ENCODE measurements at places on chromosomes 16 and 17. TPM values are rescaled to one million over a fixed set of nuclear protein-coding genes. Genes with fewer than 3 reads are reported as not detected.

DNA sequence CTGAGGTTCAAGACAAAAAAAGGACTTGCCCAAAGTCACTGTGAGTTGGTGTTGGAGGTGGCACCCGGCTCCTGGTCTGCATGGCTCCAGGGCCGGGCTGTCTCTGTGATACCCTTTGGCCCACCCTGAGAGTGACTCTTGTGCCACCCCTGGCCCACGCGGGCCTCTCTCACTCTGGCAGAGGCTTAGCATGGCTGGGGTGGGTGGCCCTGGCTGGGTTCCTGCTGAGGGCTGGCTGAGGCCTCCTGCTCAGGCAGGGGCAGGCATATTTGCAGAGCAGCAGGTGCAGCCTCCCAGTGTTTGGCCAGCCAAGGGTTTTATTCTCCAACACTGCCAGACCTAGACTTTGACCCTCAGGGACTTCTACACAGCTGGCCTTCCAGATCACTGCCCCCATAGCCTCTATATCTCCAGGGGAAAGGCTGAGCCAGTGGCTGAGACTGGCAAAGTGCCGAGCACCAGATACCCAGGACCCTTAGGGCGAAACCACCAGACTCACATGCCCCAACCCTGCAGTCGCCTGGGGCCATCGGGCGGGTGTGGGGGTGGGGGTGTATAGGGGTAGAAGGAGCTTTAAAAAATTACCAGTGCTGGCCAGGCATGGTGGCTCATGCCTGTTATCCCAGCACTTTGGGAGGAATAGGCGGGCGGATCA is 21.5 kb upstream of the ADGRG1 start:
- no peak for DNase-seq

GRCh38 chr17:604765-605164 is 109.9 kb downstream of the VPS53 start:
- peak; percentile 40 for DNase-seq

The TBC1D3G gene
- total RNA-seq: not detected

The FOXJ1 gene
- total RNA-seq: not detected

The KRT24 gene
- not detected for total RNA-seq

All from fibroblast of the aortic adventitia (primary cell).